Stimulated activated CD4-positive, alpha-beta T cell treated with anti-CD3 and anti-CD28 coated beads, Interleukin-12 subunit alpha, Interleukin-12 subunit beta, amount 100 ng/mL, for 24 hours (primary cell): ENCODE measurements at places on chromosomes 2 and 18.

- DNase-seq: no peak
Measured at GRCh38 chr2:22406625-22407024, 978.4 kb upstream of the KLHL29 start.

DNA sequence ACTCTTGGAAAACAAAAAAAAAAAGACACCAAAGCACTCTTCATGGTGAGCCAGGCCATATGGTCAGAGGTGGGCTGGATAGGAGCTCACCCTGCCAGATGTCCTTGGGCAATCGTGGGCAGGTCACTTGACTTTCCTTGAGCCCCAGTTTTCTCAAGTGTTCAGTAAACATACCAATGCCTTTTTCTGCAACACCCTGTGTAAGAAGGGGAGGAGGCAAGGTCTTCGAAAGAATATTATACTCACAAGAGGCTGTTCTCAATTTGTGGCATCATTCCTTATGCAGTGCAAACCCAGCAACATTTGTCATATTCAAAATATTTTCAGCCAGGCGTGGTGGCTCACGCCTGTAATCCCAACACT is 22.9 kb upstream of the TMEM87B start:
- DNase-seq: no peak

DNA sequence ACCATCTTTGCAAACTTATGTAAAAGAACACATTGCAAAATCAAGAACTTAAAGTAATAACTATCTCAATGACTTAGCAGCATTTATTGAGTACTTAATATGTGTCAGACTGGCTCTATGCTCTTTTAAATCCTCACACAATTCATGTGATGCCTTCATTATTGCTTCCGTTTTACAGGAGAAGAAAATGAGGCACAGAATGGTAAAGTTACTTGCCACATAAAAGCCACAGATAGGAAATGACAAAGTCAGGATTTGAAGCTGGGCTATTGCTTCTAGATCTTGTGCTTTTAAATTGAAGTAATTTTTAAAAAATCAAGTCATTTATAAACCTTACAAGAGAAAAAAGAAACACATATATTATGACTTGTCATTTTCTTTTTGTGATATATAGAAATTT is 174.2 kb downstream of the WDR7 start:
- no peak for DNase-seq

GRCh38 chr2:62826141-62826540 is 120.6 kb downstream of the EHBP1 start:
- no peak for DNase-seq

DNA sequence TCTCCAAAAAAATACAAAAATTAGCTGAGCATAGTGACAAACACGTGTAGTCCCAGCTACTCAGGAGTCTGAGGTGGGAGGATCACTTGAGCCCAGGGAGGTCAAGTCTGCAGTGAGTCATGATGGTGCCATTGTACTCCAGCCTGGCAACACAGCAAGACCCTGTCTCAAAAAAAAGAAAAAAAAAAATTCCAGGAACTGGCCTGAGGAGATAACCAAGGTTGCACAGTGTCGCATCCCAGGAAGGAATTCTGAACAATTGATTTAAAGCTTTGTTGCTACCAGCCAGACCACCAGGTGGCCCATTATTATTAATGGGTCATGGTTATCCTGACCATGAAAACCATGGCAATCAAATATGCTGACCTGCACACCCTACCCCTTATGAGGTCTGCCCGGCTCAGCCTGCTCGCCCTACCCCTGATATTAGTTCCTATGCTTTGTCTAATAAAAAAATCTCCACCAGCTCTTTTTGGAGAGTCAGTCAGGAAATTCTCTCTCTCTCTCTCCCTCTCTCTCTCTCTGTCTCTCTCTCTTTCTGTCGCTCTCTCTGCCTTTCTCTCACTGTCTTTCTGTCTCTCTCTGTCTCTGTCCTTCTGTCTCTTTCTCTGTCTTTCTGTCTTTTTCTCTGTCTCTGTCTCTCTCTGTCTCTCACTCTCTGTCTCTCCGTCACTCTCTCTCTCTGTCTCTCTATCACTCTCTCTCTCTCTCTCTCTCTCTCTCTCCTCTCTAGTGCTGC is 73.7 kb downstream of the NCAPH start:
- DNase-seq: no peak

- DNase-seq: no peak
Measured at GRCh38 chr18:45275367-45276113, 339.7 kb upstream of the SLC14A2 start.

GRCh38 chr18:3448838-3449511 is 997 bp upstream of the TGIF1 start:
- DNase-seq: peak; percentile 68

DNA sequence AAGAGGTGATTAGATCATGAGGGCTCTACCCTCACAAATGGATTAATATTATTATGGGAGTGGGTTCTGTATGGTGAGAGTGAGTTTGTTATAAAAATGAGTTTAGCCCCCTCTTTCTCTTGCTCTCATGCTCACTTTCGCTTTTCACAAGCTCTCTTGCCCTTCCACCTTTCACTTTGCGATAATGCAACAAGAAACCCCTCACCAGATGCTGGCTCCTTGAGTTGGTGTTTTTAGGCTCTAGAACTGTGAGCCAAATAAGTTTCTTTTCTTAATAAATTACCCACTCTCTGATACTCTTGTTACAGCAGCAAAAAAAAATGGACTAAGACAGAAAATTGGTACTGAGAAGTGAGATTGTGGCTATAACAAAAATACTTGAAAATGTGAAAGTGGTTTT is 106.5 kb downstream of the EHBP1 start:
- DNase-seq: no peak

- no peak for DNase-seq
Measured at GRCh38 chr18:25608091-25608490, 256.1 kb upstream of the ZNF521 start.

GRCh38 chr18:77526962-77527361 is 277.3 kb downstream of the GALR1 start:
- no peak for DNase-seq

GRCh38 chr2:204635478-204635877 is 90.2 kb downstream of the PARD3B start:
- no peak for DNase-seq

DNA sequence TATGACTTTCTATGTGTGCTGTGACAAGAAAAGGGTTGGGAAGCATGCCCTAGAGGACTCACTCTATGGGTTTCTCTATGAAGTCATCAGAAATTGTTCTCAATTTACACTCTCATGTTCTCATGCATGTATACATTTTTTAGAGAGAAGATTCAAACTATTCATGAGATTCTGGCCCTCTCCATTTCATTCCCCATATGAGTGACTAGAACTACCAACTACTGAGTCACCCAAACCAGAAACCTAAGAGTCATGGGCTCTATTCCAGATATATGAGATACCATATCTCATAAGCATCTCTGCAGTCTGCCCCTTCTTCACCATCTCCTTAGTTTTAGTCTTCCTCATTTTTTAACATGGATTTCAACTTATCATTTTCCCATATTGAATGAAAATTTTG is 87.7 kb downstream of the EXOC6B start:
- DNase-seq: no peak

GRCh38 chr2:121257480-121257840 is 27.5 kb downstream of the TFCP2L1 start:
- DNase-seq: no peak

- no peak for DNase-seq
Measured at GRCh38 chr2:83860320-83860719, 598.8 kb downstream of the SUCLG1 start.

DNA sequence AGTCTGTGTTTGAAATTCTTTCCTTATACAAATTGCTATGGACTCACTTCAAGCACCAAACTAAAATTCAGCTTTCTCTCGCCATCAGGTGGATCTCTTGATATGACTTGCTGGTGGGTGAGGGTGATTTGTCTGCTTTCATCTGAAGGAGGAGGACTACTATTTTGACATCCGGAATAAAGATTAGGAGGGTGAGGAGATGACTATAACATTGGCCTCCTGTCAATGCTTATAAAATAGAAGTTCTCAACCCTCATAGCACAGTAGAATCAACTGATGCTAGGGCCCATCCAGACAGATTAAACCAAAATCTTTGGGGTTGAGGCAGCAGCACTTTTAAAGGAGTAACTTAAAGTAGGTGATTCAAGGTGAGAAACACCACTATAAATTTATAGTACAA is 120.4 kb upstream of the DNAJC10 start:
- DNase-seq: no peak

- no peak for DNase-seq
Measured at GRCh38 chr2:11320698-11321492, 23.5 kb downstream of the ROCK2 start.

DNA sequence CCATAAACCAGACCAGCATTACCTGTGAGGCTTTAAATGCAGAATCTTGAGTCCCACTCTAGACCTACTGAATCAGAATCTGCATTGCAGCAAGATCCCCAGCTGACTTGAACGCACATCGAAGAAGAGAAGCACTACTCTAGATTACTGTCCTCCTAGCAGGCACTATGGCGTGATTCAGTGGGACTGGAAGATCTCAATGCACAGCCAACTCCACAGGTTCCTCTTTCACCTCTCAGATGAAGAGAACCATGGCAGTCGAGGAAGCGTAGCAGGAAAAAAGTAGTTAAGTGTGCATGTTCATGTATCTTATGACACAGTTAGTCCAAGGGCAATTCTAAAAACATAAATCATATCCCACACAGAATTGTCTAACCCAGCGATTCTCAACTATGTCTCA is 97.4 kb downstream of the STK39 start:
- no peak for DNase-seq

DNA sequence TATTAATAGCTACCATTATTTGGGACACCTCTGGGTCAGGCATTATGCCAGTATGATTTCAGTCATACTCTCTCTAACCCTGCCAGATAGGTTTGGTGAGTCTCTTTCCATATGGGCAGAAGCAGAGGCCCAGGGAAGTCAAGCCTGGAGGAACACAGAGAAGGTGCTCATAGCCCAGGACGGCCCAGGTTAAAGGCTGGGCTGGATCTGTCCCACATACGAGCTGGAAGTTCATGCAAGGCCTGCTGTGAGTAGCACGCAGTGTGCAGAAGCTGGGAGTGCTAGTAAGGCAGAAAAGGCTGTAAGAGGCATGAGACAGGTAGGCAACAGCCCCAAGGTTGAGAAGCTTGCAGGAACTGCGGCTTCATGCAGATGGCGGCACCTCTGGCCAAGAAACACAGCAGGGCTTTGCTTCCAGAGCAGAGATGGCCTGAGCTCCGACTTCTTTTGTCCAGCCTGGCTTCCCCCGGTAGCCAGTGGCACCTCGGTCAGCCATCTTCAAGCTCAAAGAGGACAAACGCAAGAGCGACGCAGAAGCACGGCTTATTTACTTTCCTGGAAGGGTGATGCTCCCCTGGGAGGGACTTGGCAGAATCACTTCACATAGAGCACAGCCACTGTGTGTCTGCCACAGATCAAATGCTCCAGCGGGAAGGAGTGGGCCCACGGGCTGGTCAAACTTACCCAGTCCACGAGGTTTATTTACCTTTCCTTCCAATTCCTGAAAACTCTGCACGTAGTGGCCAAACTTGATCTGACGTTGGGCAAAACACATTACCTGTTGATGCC is 58.5 kb upstream of the MAP4K4 start:
- no peak for DNase-seq

DNA sequence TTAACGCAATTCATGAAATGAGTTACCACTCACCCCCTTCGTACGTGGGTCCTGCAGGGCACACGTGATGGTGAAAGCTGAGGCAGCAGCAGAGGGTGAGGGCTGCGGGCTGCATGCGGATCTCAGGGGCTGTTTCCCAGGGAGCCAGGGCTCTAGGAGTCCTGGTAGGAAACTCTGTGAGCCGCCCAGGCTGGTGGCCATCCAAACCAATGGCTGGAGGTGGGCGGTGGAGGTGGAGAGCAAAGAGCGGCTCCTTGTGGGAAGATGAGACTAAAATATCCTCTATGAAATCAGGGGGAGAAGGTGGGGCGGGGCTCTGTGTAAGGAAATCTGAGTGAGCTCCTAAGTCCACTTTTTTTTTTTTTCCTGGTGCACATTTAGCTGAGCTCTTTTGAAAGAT is 120.1 kb upstream of the SLC1A4 start:
- no peak for DNase-seq

DNA sequence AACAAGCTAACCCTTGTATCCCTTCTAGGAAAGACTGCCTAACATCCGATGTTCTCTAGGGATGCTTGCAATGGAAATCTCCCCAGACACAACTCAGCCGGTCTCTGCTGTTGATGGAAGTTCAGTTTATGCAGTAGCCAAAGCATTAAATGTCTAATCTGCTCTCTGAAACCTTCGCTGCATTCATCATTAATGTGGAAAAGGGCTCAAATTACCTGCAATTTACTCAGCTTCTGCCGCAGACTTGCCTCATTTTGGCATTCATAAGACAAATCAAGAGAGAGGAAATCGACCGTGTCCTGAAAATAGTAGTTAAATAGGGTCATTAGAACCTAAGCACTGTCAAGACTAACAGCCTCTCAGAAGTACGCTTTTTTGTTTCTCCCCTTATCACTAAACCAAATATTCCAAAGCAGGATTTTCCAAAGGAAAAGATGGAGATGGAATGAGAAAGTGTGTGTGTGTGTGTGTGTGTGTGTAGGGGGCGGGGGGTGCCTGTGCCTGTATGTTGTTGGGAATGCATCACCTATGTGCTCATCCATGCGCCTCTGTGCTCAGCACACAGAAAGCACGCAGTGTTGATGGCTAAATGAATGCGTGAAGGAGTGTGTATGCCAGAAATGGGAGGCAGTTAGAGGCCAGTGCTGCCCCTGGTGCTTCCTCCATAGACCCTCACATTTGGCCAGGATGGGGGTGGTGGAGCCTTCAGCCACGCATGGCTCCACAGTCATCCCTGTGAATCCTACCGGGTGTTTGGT is 7.4 kb downstream of the LCT start:
- no peak for DNase-seq

GRCh38 chr2:1622521-1623200 is 121.7 kb downstream of the PXDN start:
- DNase-seq: no peak

- no peak for DNase-seq
Measured at GRCh38 chr2:128234613-128235012, 84.1 kb downstream of the HS6ST1 start.

DNA sequence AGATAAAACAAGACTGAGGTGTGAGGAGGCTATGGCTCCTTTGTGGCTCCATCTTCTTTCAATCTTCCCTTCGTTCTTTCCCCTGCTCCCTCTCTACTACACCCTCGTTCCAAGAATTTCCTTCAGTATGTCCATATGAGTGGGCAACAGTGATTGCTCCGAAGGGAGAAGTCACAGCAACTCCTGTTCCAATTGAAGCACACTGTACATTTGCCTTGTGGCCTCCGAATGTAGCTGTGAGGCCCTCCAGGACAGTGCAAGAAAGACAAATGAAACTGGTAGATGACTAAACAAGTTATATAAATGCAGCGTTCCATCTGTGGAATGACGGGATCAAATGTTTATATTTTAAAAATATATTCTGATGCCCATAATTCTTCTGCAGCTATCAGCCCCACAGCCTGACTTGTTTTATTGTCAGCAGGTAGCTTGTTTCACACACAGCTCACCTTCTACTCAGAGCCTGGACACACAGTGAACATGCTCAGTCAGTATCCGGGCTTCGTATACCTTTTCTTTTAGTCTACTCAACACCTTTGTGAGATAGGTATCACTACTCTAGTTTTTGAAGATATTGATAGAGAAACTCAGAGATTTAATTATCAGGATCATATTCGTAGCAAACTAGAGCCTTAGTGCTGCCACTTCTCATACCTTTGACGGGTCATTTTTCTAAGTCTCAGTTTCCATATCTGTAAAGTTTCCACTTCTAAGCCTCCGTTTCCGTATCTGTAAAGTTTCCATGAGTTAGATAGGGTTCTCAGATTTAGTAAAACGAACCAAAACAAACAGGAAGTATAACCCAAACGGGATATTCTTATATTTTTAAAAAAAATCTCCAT is 216.7 kb upstream of the STON1 start:
- no peak for DNase-seq

GRCh38 chr2:237132799-237133198 is 47.1 kb downstream of the COPS8 start:
- no peak for DNase-seq
